ENCODE measurements at places on chromosomes 16 and 17. TPM values are rescaled to one million over a fixed set of nuclear protein-coding genes. Genes with fewer than 3 reads are reported as not detected.

CNTNAP4 gene
- 0.03 TPM for polyA plus RNA-seq

CD300H gene
- polyA plus RNA-seq, result not detected

MPV17L gene
- polyA plus RNA-seq, result 3.0 TPM

DNA sequence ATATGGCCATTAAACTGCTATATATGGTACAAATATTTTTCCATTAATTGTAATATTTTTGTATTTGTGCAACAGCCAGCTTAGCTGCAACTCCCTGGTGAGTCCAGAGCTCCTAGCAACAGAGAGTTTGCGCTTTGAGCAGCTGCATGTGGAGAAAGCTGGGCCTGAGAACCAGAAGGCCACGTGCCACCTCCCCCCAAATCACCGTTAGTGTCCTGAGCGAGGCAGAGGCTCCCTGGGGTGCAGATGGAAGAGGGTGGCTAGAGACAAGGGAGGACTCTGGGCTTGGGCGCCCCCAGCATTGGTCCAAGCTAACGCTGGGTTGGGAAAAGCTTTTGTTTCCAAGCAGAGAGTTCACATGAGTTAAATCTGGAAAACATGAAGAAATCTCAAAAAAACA, 41.6 kb downstream of the HSBP1 start:
- DNase-seq, result no peak

DNA sequence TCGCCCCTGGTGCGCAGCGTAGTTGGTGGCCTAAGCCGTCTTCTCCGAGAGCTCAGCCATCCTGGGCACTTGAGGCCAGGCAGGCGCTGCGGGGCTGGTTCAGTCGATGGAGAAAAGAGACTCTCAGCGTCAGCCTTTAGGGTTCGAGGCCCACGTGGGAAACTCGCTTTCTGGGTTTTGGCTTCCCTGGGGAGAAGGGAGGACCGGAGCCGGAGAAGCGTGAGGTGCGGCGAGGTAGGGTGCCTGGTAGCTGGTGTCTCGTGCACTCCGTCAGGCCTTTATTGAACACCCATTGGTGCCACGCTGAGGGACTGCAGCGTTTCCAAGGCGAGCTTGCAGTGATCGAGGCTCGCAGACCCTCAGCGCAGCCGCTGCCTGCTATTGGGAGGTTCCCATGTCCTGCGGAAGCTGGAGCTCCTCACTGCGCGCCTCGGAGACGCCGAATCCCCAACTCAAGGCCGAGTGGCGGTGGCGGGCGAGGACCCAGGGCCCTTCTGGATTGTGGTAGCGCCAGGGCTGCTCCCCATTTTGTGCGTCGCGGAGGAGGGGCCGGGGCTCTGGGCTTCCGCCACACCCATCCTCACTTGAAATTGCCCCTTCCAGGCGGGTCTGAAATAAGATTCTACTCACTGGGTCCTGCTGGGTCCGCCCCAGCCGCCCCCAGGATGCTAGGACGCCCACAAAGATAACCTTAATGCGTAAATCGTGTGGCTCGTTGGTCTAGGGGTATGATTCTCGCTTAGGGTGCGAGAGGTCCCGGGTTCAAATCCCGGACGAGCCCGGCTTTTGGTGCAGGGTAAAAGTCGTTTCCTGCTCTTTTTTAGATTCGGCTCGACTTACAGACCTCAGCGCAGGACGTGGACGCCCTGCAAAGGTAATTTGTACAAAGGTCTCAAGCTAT, 1.2 kb downstream of the OR1F1 start:
- no peak for DNase-seq

GRCh38 chr16:69526831-69527655, 38.7 kb upstream of the NFAT5 start:
- no peak for DNase-seq

DNA sequence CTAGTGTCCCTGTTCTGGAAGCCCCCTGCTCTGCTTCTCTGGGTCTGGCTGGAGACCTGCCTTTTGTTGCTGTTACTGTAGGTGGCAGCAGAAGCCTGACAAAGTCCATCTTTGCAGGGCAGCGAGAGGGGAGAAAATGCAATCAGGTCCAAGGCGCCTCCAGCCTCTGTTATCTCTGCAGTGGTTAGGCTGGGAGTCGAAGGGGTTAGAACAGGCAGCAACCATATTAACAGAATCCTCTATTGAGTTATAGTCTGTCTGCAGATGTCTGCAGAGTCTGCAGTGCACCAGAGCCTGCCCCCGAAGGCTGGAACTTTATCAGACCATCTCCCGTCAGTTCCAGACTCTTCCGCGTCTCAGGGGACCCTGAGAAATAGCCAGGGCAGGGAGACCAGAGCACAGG, 404.9 kb upstream of the EEF2KMT start:
- DNase-seq, result no peak
